ENCODE measurements at places on chromosomes 2 and 18.

DNA sequence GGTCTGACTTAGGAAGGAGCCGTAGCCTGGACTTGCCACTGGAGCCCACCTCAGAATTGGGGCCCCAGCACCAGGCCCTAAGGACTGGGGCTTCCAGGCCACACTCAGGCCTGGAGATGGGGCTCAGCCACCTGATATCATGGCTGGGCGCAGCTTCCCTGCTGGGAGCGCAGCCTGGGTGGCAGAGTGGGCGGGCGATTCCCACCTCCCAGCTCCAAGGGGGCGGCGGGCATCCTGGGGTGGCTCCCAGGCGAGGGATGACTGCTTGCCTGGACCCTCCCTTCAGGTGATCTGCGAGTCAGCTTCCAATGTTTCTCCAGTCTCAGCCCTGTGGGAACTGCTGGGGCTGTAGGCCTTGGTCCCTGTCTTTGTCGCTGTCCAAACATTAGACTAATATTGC lies 20.1 kb downstream of the GPR35 start:
- DNase-seq = no peak

- no peak for DNase-seq
Observed at GRCh38 chr2:25480561-25480960, 138.8 kb upstream of the DNMT3A start.

DNA sequence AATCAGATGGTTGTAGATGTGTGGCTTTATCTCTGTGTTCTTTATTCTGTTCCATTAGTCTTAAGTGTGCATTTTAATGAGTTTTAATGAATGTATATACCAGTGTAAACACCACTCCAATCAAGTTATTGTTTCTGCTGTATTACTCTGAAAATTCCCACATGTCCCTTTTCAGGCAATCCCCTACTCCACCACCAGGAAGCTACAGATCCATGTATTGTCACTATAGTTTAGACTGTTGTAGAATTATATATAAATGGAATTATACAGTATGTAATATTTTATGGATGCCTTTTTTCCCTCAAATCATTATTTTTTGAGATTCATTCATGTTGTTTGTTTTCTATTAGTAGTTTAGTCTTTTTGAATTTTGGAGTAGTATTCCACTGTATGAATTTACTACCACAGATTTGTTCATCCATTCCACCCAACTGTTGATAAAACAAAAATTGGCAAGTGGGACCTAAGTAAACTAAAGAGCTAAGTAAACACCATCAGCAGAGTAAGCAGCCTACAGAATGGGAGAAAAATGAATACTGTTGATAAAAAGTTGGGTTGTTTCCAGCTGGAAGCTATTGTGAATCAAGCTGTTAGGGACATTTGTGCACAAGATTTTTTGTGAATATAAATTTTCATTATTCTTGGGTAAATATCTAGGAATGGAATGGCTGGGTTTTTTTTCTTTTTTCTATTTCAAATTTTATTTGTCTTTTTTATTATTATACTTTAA lies 262.0 kb downstream of the CAMKMT start:
- no peak for DNase-seq

DNA sequence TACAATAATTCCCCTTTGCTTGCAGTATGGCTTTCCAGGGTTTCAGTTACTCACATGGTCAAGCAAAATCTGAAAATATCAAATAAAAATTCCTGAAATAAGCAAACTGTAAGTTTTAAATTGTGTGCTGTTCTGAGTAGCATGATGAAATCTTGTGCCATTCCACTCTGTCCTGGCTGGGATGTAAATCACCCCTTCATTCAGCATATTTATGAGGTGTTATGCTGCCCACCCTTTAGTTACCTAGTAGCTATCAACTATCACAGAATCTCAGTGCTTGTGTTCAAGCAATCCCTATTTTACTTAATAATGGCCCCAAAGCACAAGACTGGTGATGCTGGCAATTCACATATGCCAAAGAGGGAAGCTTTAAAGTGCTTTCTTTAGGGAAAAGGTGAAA lies 867.7 kb upstream of the NRXN1 start:
- DNase-seq = no peak

DNA sequence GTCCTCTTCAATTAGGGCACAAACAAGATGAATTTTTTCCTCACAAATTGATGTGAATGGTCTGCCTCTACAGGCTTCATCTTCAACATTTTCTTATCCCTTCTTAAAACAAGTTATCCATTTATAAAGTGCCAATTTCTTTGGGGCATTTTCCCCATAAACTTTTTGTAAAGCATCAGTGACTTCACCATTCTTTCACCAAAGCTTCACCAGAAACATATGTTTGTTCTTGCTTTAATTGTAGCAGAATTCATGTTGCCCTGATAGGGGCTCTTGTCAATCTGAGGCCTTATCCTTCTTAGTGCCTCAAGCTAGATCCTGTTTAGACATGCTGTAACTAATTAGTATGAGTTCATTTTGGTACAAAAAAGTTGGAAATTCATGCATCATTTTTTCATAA lies 226.2 kb downstream of the TNS1 start:
- no peak for DNase-seq

GRCh38 chr18:48297139-48297538 lies 112.0 kb downstream of the ZBTB7C start:
- no peak for DNase-seq

DNA sequence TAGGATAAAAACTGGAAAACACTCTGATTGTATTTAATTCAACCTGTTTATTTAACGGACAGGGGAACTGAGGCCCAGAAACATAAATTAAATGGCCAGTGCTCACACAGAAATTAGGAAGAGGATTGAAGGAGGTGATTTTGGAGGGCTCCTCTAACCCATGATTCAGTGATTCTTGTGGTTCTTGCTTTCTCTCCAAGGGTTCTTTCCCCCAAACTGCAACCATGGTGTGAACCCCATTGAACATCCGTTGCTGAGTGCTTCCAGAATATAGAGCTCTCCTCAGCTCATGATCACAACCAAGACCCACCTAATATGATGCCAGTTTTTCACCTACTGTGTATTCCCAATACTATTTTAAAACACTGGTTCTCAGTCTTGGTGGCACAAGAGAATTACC lies 41.4 kb downstream of the BMP10 start:
- DNase-seq = no peak

Measured in hepatic stellate cell (primary cell).